ENCODE measurements at places on chromosomes 11 and 22.
A peak's percentile ranks its signal among the peaks of the same experiment; 100 is the strongest.

DNA sequence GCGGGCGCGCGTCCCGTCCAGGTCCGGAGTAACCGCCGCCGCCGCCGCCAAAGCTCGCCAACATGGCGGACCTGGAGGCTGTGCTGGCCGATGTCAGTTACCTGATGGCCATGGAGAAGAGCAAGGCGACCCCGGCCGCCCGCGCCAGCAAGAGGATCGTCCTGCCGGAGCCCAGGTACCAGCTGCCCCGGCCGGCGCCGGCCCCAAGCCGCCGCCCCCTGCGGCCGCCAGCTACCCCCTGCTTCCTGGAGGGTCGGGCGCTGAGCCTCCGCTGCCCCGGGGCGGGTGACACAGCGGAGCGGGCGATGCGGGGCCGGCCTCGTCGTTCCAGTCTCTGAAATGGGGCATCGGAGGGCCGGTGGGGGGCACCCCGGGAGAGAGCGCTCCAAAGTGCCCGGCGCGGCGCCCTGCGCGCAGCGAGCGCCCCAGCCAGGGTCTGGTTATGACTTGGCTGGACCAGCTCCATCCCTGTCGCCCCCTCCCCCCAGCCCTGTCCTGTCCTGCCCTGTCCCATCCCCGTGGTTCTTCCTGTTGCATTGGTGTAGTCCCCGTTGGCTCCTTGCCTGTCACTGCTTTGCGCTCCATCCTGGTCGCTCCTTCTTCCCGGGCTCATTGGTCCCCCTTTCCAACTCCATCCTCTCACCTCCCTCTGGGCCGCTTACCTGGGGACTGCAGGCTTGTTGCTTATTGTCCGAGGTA lies 653 bp downstream of the GRK3 start:
- DNase-seq, result no peak

DNA sequence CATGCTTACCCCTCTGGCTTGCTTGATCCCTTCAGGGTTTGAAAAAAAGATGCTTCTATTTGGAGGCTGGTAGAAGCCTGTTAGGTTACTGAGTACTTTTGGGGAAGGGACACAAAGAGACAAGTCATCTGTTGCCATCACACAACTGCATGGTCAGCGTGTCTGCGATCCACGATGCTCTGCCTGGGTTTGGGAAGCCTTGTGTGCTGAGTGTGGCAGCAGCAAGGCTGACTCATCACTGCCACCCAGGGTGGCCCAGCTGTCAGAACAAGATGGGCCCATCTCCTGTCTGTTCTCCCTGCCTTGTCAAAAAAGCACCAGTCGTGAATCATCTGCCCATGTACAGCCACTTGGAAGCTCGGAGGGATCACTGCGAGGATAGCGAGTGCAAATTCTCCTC lies 26.2 kb downstream of the UBASH3B start:
- no peak for DNase-seq

DNA sequence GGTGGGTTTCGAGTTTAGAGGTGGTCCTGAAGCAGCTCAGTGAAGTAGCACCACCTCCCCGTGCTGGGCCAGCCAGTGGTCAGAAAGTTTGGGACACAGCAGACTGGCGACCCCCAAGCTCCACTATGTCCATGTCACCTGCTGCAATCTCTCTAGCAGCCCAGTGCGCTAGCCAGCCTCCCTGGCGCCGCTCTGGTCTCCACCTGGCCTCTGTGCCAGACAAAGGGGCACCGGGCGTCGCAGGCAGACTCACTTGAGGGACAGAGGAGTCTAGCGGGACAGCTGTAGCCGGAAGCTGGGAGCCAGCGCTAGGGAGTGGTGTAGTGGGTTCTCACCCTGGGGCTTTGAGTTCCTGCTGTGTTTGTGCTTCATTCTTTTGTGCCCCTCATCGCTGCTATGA lies 25.5 kb downstream of the MYBPC3 start:
- DNase-seq, result peak; percentile 74

DNA sequence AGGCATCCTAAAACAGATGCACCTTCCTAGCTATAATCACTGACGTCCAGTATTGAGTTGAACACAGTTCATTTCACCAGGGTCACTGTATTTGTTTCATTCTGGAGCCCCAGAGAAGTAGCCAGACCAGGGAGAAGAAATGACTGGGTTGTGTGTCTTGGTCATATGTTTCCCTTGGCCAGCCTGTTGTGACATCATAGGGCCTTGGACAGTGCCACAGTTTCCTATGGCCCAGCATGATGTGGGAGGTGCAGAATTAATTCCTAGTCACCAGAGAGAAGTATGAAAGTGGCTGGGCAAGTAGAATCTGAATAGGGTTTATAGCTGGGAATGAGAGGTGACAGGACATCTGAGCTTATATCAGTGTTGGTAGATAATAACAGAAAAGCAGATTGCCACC lies 84.0 kb upstream of the ZBED5 start:
- no peak for DNase-seq

DNA sequence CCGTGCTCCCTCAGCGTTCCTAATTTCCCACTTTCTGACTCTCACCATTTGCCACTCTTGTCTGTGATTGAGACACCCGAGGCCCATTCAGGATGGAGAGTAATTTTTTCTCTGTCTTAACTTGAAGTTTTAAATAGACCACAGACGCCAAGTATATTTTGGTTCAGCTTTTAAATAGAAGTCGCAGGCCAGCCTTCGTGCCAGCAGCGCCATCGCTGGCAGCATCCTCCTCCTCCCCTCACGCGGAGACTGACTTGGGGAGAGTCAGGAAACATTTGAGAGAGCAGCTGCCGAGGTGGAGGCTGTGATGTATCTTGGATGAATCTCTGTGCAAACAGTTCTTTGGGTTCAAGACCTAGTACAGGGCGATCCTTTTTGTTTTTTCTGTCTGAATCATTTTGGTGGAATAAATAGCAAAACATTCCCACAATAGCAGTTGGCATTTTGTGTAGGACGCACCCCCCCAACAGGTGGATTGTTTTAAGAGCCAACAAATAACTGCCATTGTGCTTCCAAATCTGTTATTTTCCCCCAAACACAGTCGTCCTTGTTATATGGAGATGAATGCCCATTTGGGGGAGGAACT lies 889 bp upstream of the DMC1 start:
- DNase-seq, result no peak

DNA sequence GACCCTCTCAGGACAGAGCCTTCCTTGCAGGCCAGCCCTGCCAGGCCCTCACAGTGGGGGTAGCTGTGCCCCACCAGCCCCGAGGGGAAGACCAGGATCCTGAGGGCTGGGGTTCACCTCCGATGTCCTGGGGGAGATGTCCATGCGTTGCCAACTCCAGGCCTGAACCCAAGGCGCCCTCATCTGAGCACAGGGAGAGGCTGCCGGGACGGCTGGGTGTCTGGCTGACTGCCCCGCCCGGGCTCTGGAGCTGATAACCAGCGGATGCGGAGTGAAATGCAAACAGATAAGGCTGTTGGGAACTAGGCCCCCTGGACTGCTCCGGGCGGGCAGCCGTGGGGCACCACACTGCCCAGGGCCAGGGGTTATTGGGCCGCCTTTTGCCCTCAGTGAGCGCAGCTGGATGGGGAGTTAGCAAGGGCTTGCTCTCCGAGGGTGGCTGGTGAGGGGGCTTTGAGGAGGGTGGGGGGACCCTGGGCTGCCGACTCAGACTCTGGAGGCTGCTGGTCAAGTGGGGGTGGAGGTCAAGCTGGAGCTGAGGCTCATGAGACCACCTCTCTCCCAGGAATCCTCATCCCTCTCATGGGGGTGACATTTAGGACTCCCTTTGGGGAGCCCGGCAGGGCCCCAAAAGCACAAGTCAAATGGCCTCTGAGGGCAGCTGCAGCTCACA lies 5.6 kb upstream of the MUC6 start:
- DNase-seq, result no peak

DNA sequence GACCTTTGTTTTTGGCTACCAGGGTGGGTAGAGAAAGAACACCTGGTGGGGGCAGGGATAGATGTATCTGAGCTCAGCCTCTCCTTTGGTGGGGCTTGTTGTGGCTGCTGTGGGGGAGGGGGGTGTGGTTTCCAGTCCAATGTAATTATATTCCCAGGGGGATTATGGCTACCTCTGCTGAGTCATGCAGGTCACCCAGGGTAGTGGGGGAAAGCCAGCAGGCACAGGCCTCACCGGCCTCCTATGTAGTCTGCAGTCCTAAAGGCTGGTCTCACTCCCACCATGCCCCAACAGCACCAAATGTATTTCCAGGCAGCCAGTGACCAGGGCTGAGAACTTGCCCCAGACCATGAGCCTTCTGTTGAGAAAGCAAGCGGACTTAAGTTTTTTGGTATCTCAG lies 119.6 kb downstream of the DYNC2H1 start:
- no peak for DNase-seq

- no peak for DNase-seq
Observed at GRCh38 chr11:86978247-86978646, 23.1 kb upstream of the FZD4 start.

- no peak for DNase-seq
Observed at GRCh38 chr11:124865902-124866851, 945 bp downstream of the ROBO3 start.

DNA sequence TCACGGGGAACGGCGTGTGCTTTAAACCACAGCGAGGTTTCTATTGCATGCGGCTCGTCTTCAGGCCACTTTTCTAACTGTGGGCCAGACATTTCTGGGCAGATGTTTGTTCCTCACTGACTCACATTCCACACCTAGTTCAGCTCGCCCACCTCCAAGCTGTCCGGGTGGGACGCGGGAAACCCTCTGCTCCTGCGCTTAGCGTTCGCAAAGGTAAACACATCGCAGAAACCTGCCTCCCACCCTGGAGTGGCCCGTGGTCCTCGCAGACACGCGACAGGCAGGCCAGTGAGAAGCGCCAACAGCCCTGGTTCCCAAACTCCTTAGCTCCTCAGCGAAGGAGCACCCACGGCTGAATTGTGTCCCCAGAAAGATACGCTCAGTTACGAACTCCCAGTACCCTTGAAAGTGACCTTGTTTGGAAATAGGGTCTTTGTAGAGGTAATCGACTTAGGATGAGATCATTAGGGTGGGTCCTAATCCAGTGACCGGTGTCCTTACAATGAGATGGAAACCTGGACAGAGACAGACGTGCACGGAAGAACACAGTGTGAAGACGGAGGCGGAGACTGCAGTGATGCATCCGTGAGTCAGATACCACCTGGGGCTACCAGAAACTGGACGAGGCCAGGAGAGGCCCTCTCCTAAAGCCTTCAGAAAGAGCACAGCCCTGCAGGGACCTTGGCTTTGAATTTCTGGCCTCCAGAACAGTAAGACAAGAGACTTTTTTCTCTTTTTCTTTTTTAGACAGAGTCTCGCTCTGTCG lies 82.7 kb downstream of the CELSR1 start:
- DNase-seq, result no peak

GRCh38 chr11:14578541-14578956 lies 58.4 kb upstream of the PSMA1 start:
- DNase-seq, result peak; percentile 83

GRCh38 chr11:117092951-117093590 lies 5.2 kb downstream of the SIK3 start:
- no peak for DNase-seq

DNA sequence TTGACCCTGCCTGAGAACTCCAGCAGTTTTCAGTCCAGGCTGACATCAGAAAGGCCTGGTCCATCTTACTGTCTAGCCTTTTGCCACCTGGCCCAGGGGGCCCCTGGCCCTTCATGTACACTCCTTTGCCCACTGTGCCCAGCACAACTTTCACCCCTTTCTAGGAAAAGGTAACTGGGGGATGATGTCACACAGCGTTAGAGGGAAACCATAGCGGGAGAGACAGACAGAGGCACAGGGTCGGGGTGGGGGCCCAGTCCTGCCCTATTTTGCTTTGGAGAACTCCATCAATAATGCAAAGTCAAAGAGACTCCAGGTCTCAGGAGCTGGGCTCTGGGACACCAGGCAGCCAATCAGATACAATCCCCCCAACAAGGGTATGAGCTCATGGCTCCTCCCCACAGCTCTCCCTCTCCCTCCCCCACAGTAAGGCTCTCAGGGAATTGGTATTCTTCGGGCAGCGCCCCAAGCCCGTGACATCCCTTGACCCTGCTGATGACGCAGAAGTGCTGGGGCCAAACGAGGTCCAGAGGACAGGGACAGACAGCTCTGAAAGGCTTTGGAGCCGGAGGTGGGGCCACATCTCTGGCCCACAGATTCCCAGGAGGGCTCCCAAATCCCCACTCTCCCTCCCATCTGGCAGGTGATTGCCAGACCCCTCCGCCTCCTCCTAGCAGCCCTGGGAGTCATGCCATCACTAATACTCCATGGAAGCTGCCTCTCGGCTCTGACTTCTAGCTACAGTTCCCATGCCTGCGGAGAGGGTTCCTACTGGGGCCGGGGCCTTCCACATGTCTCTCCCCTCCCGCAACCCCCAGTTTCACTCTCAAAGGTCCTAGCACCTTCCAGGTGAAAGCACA lies 5.9 kb downstream of the USP2 start:
- DNase-seq, result no peak

DNA sequence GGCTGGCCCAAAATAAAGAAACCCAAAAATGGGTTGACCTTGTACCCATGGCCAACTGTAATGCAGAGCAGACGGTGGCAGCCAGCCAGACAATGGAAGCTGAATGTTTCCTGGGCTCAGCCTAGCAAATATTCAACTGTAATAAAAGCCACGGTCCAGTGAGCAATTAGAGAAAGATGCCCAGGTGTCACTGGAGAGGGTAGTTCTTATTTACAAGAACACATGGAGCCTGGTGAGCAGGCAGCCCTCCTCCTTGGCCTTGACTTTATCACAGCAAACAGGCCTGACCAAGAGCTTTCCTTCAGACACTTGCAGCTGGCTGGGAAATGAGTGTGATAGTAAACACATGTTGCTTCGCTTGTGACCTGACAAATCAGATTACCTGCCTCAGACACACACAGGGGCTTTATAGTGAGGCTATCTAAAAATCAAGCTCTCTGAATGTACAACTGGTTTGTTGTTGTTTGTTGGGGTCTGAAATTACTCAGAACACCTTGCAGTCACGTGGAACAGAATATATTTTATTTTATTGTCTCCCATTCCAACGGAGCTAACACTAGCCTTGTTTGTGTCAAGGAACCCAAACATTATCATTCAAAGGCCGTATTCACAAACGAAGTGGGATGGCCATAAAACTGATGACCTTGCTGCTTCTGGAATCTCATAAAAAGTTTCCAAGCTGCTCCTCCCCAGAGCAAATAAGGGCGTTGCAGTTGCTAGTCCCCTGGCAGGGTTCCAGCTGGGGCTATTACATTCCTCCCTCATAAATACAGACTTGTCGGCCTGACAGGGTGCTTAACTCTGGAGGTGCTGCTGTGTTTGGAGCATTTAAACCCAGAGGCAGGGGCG lies 161.1 kb downstream of the BBOX1 start:
- DNase-seq, result peak; percentile 93

DNA sequence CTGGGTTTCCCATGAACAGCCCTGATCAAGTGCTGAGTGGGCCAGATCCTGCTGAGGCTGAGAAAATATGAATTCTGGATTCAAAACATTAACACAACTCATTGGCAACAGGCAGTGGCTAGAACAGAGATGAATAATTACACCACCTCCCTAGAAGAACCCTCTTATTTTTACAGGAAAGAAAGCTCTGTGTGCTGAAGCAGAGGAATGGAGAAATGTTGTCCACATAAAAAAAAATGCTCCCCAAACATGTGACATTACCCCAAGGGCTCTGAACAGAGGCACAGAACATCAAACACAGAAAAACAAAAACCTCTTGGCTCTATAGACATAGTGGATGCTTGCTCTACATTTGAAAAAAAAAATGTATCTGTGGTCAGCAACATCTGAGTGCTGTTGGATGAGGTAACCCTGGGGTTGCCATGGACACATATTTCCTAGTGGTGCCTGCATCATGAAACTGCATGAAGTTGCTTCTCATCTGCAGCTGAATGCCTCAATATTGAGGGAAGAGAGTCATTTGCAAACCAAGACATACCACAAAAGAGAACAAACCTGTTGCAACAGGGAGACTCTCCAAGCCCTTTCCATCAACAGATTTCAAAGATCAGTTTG lies 98.8 kb downstream of the SNX19 start:
- no peak for DNase-seq
